WTC11 (cell line): ENCODE measurements at places on chromosomes 5 and 9.

GRCh38 chr9:29078063-29078666, 1504.9 kb upstream of the C9orf72 start:
- no peak for DNase-seq

- no peak for DNase-seq
Observed at GRCh38 chr9:23375511-23375910, 450.5 kb downstream of the ELAVL2 start.

DNA sequence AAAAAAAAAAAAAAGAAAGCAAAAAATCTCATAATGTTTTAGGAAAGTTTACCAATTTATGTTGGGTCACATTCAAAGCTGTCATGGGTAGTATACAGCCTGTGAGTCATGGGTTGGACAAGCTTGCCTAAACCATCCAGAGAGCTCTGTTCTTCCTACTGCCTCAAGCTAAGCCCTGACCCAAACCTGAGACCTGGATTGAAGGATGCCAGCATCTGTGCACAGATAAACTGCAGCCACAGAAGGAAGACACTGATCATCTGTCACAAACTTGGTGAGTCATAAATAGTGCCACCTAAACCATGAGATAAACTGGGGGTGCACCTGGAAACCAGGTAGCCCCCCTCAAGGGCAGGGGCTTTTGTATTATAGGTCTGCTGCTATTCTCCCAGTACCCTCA, 31.0 kb downstream of the CSF2 start:
- no peak for DNase-seq

- DNase-seq, result no peak
Observed at GRCh38 chr5:76720988-76721569, 5.2 kb downstream of the F2R start.

DNA sequence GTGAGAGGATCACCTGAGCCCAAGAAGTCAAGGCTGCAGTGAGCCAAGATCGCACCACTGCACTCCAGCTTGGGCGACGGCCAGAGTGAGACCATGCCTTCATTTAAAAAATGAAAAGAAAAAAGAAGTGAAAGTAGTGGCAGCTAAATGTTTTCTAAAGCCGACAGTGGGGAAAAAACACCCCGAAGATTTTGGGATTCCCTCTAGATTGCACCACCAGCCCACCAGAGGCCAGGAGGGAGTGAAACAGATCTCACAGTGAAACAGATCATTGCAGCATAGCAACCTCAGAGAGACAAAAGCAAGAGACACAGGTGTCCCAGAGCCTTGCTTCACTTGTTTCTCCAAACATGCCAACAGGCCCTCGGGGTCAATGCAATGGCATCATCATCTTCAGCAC, 156.8 kb downstream of the PAX5 start:
- no peak for DNase-seq
